Activated naive CD4-positive, alpha-beta T cell treated with anti-CD3 and anti-CD28 coated beads, Interleukin-2, amount 50 U/mL, for 72 hours (primary cell): ENCODE measurements at places on chromosomes 11 and 22.

DNA sequence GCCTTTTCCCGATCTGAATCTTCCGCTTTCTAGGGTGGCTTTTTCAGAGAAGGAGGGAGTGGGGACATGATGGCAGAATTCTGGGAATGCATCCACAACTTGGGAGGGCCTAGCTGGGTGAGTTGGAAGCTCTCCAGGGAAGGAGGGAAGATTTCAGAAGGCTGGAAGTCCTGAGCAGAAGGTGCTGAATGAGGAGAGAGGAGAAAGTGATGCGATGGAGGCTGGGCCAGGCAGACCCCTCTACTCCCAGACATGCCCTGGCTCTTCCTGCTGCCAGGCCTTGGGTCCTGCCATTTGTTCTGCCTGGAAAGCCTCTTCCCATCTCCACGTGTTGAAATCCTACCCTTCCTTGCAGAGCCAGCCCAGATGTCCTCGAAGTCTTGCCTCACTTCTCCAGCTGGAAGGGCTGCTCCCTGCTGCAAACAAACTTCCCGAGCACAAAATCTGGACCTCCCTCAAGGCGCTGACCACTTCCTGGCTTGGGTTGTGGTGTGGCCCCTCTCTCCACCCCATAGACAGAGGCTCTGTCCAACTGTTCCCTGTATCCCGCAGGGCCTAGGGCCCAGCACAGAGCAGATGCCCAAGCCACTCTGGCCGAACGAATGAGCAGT is 16.8 kb downstream of the LRRC32 start:
- DNase-seq = no peak

DNA sequence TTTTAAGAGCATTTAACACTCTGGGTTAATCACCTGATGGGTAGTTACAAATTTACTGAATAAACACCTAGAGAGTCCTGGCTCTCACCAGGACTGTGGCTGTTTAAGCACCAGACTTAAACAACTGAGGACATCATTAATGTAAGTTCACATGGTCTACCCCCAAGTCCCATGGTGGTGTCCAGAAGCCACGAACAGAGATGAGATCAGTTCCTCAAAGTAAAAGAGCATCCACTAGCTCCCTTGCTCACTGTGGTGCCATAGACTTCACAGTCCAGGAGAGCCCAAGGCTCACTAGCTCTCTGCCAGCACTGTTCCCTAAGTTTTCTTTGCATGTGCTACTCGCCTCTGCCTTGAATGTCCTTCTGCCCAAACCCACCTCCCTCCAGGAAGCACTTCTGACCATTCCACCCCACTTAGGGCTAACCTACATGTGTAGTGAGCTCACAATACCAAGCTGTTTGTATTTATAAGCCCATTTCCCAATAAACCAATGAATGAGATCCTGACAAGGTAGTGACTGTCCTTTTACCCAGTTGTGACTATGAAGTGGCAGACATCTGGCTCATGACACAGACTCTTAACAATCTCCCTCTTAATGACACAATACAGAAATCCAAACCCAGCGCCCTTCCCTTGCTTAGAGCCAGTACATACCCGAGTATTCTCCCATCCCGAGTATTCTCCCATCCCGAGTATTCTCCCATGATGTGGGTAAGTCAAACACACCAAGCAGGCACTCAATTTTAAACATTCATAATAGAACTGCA is 15.7 kb downstream of the NAP1L4 start:
- DNase-seq = no peak

- DNase-seq = no peak
Observed at GRCh38 chr11:117679461-117679860, 117.6 kb downstream of the DSCAML1 start.

GRCh38 chr11:94519478-94520084 is 7.3 kb downstream of the C11orf97 start:
- DNase-seq = no peak

DNA sequence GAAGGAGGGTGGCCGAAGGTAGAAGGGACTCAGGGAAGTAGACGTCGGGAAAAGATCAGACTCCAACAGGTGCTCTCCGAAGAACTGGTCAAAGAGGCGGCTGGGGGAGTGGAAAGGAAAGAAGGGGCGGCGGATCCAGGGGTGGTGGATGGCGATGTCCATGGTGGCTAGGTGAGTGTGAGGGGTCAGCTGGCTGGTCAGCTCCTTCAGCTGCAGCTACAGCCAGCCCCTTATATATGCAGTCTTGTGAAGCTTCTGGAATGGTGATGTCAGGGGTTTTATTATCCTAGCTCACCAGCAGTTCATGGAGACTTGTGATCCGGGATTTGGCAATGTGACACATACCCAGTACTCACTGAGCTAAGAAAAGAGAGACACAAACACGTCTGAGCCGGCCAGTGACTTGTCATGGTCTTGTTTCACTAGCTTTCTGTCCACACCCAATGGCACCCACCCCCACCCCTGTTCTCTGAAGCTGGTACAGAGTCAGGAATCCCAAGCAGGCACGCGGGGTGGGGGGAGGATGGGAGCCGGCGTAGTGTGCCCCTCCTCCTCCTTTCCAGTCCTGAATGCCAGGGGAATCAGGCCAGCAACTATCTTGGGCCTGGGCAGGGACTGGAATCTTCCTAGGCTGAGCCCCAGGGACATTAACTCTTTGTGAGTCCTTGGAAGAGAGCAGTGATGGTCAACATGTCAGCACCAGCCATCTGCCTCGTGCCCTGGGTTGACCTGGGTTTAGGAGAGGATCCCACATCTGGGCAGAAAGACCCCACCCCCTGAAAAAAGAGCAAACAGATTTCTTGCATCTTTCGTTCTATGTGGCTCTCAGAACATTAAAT is at the start of gene CRYAB:
CRYAB (minus strand) TSS at position 208 of the 839 bp plus-strand sequence; CDS start at position 162, 46 bp downstream.
- no peak for DNase-seq
